Heart left ventricle (tissue), 16 donors: ENCODE measurements at places on chromosomes 13 and 19. TPM values are rescaled to one million over a fixed set of nuclear protein-coding genes. Genes with fewer than 3 reads are reported as not detected.

GRCh38 chr13:44867825-44868224, 121.4 kb downstream of the NUFIP1 start:
- no peak for DNase-seq

- no peak for DNase-seq
Measured at GRCh38 chr13:100648354-100648753, 26.2 kb downstream of the TMTC4 start.

- no peak for DNase-seq
Measured at GRCh38 chr19:14603990-14604387, 21.1 kb downstream of the CLEC17A start.

GRCh38 chr19:1113986-1114483, 10.2 kb downstream of the GPX4 start:
- DNase-seq = peak; percentile 37

DNA sequence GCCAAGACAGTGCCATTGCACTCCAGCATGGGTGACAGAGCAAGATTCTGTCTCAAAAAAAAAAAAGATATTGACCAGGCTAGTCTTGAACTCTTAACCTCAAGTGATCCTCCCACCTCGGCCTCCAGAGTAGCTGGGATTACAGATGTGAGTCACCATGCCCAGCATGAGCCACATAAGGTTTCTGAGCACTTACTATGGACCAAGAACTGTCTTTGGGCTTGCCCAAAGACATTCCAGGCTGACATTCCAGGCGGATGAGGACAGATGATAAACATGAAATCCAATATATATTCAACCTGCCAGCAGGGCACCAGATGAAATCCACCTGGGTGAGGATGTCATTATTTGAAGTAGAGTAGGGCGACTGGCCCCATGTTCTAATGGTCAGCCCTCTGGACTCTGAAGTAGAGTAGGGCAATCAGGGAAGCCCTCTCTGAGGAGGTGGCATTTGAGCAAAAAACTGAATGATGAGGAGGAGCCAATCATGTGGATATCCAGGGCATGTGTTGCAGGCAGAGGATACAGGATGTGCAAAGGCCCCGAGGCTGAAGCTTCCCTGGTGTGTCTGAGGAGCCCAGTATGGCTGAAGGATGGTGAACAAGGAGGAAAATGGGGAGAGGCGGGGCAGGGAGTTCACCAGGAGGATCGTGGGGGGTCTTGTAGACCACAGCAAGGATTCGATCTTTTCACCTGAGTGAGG, 4.0 kb downstream of the C19orf38 start:
- peak; percentile 12 for DNase-seq

DNA sequence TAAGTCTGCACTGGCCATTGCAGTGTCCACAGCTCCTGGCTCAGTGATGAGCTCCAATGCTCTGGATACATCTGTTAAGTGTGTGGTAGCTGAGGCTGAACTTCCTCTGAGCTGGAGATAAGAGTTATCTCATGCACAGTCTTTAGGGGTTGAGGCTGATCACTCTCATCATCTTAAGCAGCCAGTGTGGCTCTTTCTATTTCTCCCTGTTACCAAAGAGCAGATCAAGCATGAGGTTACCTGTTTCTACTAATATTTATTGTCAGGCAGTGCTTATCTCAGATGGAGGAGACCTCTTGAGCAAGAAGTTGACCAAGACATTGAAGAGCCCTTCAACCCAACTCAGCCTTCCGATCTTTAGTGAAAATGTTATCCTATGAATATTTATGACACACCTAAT, 6.6 kb upstream of the OR10H2 start:
- no peak for DNase-seq

DNA sequence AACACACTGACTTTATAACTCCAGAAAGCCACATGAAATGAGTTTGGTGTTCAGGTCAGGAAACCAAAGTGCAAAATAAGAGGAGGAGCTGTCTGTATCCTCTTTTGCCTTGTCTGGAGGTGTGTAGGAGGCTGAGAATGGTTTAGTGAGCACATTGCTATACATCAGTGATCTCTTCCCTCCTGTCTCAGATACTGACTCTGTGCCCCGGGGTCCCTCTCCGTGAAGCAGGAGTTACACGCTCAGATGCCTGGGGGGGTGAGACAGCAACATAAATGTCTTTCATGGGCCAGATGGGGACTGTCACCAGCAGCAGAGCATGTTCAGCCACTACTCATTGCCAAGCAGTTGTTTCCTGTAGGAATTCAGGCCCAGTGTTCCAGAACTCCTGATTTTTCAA, 285.4 kb downstream of the ATP8A2 start:
- DNase-seq = no peak

GRCh38 chr13:43545317-43545874, 241.4 kb downstream of the ENOX1 start:
- peak; percentile 31 for DNase-seq

The CRYL1 gene
- 18.5 TPM for total RNA-seq

DNA sequence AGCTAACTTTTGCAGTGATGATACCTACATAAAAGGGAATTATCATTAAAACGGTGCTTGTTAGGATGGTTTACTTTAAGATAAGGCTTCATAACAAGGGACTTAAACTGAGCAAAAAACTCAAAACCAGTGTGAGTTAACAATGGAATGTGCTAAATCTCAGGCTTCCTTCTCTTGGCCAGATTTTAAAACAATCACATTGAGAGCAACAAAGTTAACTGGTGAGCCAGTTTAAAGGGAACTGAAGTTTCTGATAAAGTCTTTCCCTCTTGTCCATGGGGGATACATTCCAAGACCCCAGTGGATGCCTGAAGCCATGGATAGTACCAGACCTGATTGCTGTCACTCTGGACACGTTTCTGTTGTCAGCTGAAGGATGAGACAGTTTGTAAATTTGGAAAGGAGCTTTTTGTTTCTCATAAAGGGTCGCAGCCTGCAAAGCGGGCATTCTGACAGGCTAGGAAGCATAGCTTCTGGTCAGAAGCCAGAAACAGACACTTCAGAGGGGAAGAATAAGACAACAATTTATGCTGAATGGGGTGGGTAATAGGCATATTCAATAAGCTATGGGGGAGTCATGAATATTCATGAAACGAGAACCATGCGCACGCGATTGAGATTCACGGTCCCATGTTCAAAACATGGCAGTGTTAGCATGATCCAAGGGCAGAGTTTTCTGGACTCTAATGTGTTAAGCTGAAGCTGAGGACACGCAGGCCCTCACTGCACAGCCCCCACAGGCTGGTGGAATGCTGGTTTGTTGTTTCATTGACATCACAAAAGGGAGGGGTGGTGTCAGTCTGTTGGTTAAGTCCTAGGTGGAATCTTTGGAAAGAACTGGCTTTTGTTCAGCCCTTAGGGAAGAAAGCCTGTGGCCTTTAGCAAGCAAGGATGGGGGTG, 150.6 kb upstream of the RNF113B start:
- no peak for DNase-seq

GRCh38 chr13:113933901-113934300, 40.0 kb downstream of the C13orf46 start:
- DNase-seq = peak; percentile 8

- DNase-seq = no peak
Measured at GRCh38 chr13:67156723-67157060, 73.4 kb downstream of the PCDH9 start.

The MPND gene
- total RNA-seq = 23.7 TPM

DNA sequence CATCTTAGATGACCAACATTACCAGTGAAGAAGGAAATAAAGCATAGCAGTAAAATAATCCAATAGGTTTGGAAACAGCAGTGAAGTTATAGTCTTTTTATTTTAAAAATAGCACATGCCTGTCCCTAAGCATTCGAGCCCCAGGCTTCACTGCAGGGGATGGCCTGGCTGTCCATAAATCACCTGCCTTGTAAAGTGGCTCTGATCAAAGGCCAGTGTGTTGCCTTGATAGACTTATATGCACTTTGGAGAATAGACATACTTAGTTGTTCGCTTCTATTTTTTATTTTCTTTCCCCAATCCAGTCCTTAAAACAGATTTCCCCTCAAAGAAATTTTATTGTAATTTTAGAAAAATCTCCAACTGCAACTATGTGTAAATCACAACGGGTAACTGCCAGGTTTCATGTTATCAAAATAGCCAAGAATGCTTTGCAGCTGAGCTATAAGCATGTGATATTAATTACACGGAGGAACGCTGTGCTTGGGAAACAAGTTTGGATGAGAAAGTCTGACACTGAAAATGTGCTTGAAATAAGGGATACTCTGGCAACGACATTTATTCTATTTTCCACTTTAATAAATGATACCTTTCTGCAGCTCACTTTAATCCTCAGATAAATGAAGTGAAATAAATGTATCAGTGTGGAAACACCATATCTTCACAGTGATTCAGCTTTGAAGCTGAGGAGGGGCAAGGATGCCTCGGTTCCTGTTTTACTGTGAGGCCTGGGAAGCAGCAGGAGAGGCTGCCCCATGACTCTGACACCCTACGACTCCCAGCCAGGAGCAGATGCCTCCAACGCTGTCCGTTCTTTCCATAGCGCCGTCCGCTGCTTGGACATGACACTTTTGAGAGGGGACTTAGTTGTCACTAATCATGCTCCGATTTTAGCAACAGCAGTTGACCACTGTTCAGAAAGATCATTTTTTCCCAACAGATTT, 5.5 kb upstream of the METTL21C start:
- DNase-seq = no peak

The TTC9B gene
- not detected for total RNA-seq

The KLK3 gene
- not detected for total RNA-seq

The ZNF534 gene
- 0.29 TPM for total RNA-seq

DNA sequence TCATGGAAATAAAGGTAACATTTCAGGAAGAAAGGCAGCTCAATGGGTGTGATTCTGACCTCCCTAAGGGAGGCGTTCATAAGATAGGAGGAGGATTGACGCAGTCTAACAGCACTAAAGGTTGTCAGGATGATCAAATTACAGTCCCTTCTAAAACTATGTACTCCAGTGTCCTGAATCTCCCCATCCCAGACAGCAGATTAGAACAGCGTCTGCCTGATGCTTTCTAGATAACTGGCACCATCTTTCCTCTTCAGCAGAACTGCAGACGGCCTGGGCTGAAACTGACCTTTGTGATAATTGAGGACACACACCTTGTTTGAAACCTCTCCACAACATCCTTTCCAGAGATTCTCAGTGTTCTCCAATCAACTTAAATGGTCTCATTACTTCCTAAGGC, 25.5 kb upstream of the SACS start:
- DNase-seq = no peak

DNA sequence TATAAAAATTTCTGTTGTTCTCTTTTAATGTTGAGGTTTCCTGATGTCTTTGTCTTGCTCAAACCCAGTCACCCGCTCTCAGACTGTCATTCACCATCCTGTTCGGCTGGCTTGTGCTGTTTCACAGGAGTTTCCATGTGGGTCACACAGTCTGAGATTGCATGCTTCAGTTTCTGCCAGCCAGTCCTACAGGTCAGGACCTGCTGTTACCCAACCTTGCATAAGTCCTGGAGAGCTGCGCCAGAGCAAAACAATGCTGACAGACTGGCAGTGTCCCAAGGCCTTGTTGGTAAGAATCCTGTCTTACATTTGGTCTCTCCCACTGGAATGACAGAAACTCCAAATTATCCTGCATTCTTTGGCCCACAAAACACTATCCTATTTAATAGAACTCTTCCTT, 340.0 kb upstream of the SLITRK5 start:
- no peak for DNase-seq

DNA sequence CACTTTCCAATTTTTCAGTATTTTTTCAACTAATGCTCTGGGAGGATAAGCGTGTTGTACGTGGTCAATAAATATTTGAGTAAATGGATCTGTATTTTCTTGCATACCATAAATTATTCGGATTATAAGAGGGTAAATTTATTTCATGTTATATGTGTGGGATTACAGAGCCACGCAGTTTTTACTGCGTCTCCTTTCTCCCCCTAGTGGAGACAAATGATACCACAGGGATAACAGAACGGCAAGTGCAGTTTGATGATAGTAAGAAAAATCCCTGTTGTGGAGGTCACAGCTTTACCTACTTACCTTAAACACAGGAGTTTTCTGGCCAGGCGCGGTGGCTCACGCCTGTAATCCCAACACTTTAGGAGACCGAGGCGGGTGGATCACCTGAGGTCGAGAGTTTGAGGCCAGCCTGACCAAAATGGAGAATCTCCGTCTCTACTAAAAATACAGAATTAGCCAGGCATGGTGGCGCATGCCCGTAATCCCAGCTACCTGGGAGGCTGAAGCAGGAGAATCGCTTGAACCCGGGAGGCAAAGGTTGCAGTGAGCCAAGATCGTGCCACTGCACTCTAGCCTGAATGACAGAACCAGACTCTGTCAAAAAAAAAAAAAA, 16.8 kb downstream of the MBD3L2B start:
- no peak for DNase-seq

- no peak for DNase-seq
Measured at GRCh38 chr13:23703246-23703860, 133.1 kb downstream of the TNFRSF19 start.

GRCh38 chr13:41641429-41641828, 184.1 kb downstream of the RGCC start:
- no peak for DNase-seq

DNA sequence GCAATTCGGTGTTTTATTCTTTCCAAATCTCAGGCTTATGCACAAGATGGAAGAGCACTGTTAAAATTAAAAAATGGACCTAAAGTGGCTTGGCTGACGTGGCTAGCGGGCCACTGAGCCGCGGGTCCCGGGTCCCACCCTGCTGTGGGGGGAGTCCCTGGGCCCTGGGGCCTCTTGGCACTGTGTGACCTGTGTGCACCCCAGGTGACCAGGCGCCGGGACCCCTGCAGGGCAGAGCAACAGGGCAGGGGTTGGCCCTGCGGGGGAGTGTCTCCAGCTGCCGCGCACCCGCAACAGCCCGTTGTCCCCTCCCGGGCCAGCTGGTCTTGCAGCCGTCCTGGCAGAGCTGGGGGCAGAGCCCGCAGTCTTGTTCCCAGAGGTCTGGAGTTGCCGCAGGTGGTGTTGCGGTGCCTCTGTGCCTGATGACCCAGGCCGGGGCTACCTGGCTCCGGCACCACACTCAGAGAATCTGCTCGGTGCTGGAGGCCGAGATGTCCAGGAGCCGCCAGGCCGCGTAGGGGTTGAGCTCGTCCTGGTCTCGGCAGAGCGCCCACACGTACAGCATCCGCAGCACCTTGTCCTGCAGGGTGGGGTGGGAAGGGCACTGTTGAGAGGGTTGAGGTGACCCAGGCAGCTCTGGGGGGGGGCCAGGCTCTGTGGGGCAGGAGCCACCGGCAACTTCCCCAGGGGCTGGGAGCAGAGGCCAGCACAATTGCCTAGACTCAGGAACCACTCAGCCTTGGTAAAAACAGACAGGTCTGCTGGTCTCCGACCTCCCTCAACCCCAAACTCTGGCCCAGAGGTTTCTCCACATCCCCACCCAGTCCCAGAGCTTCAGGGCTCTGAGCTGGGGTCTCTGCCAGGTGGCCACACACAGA, 1.0 kb upstream of the CTXN1 start:
- DNase-seq = no peak

The PVR gene
- total RNA-seq = 41.9 TPM

GRCh38 chr13:104954210-104954609, 1581.3 kb downstream of the EFNB2 start:
- no peak for DNase-seq

The SERPINE3 gene
- total RNA-seq = 0.14 TPM

- no peak for DNase-seq
Measured at GRCh38 chr13:91482427-91482826, 84.0 kb downstream of the GPC5 start.

GRCh38 chr19:45705115-45705514, 12.6 kb downstream of the QPCTL start:
- DNase-seq = no peak

- no peak for DNase-seq
Measured at GRCh38 chr13:100403675-100404074, 184.9 kb downstream of the GGACT start.
